ENCODE measurements at places on chromosomes 7 and 10. TPM values are rescaled to one million over a fixed set of nuclear protein-coding genes. Genes with fewer than 3 reads are reported as not detected.
A peak's percentile ranks its signal among the peaks of the same experiment; 100 is the strongest.

Gene NPSR1
- total RNA-seq = not detected

DNA sequence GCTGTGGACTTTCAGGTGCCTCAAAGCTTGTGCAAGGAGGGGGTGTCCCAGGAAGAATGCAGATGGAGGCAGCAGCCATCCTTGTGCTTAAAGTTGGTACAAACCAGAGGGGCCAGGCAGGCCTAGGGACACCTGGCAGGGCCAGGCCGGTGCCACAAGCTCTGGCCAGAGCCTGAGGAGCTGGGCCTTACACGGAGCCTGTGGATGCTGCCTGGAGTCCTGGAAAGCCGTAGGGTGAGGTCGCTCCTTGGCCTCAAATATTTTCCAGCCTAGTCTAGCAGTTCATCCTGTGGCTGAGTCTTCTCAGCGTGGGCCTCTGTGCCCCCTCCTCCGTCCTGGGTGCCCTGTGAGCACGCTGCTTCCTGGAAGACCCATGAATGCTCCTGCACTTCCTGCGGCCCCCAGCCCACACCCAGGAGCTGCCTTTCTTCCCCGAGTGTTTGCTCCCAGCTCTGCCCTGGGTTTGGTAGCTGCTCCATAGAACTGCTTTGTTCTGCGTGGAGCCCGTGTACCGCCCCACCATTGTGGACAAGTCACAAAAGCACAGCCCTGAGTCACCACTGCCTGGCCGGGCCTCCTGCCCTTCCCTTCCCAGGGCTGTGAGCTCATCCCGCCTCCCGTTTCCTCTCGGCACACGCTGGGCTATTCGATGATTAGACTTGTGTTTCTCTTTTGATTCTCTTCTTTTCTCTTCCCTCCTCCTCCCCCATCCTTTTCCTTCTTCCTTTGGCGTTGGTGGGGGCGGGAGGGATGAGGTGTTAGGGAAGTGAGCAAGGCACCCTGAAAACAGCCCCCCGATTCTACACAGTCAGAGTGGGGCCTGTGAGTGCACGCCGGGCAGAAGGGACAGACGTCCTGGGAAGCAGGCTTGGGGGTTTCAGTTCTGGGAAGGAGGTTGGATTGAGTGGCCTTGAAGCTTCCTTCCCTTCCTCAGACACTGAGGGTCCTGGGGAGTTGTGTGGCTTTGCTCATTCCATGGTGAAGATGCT is 73.2 kb upstream of the SHH start:
- DNase-seq = peak; percentile 56

- peak; percentile 89 for DNase-seq
These were observed 1.8 kb downstream of the KLLN start for GRCh38 chr10:87861566-87861952.

GRCh38 chr10:58651040-58651439 is 138.4 kb downstream of the BICC1 start:
- no peak for DNase-seq

Measured in dermis microvascular lymphatic vessel endothelial cell (primary cell).